NCI-H1092 treated with DMSO at 0.1 percent for 48 hours (cell line): ENCODE measurements at places on chromosomes 13 and 19.

DNA sequence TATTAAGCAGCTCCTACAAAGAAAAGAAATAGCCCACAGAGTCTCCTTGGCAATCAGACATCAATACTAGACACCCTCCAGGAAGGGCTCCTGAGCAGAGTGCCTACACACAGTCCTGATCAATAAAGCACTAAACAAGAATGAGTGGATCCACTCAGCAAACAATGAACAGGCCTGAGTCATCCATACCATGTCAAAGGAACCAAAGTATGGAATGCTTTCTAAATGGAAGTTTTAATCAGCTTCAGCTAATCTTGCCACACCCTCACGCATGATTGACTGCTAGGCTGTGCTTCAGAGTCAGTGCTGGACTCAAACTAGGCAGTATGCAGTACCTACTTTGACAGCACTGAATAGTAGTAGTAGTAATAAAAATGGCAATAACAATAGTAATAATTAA lies 392.7 kb upstream of the HTR2A start:
- no peak for DNase-seq

GRCh38 chr19:46388311-46389095 lies 24.9 kb downstream of the CCDC8 start:
- no peak for DNase-seq

- DNase-seq: no peak
Observed at GRCh38 chr13:99663185-99663825, 162.0 kb downstream of the TM9SF2 start.

DNA sequence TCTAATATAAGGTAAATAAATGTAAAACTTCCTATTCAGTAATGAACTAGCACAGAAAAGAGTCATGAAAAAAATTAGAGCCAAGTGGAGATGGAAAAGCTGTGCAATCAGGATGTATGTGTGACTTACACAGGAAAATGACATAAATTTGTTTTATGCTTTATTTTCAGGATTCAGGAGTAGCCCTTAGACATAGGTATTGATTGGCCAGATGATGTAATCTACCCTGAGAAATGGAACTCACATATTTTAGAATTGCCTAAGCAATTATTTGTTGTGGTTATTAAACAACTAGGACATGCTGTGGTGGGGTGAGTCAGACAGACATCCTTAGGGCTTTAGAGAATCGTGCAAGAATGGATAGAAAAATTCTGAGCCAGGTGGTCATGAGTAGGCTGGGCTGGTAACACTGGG lies 110.6 kb downstream of the PCDH9 start:
- no peak for DNase-seq

DNA sequence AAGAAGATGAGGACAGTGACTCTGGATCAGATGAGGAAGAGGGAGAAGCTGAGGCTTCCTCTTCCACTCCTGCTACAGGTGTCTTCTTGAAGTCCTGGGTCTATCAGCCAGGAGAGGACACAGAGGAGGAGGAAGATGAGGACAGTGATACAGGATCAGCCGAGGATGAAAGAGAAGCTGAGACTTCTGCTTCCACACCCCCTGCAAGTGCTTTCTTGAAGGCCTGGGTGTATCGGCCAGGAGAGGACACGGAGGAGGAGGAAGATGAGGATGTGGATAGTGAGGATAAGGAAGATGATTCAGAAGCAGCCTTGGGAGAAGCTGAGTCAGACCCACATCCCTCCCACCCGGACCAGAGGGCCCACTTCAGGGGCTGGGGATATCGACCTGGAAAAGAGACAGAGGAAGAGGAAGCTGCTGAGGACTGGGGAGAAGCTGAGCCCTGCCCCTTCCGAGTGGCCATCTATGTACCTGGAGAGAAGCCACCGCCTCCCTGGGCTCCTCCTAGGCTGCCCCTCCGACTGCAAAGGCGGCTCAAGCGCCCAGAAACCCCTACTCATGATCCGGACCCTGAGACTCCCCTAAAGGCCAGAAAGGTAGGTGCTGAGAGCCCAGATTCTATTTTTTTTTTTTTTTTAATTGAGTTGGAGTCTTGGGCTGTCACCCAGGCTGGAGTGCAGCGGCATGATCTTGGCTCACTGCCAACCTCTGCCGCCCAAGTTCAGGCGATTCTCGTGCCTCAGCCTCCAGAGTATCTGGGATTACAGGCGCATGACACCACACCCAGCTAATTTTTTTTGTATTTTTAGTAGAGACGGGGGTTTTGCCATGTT lies 2.3 kb downstream of the PPP1R15A start:
- DNase-seq: no peak

DNA sequence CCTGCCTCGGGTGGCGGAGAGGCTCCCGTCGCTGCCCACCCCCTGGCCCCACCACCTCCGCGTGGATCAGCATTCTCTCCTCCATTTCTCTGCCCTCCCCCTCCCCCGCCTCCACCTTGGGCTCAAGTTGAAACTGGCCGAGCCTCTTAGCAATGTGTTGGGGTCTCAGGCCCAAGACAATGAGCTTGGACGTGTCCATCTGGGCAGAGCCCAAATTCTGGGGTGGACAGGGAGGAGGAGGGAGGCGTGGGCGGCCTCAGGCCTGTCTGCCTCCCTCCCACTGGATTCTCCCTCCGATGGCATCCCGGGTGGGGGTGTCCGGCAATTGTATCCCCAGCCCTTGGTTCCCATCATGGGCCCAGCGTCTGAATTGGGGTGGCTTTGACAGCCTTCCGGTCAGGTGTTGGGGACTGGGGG lies 1.2 kb downstream of the CELF5 start:
- DNase-seq: no peak

DNA sequence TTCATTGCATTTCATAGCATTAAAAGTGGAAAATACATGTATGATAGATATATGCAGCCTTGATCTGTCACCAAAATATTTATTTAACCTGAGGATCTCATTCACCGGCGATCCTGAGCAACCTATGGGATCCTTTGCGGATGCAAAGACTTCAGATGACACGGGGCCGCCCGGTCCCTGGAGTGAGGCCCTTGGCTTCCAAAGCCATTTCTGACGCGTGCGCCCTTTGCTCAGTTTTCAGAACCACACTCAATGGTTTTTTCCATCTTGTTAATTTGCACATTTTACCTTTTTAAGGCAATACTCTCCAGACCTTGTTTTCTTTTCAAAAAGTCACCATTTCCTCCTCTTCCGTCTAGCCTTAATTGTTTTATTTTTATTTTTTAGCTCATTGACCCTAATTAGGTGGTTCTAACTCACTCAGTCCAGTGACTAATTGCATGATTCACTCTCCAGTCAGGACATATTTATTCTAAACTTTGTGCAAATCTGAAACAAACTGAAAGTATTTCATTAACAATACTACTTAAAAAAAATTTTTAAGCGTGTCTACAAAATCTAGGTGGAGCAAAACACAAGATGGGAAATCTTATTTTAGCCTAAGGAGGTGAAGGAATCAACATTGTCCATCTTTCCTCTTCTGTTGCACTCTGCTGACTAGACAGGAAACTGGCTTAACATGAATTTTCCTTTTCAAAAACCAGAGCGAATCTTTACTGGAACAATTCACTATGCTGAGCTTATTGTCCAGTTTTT lies 47.9 kb downstream of the COL4A1 start:
- no peak for DNase-seq

DNA sequence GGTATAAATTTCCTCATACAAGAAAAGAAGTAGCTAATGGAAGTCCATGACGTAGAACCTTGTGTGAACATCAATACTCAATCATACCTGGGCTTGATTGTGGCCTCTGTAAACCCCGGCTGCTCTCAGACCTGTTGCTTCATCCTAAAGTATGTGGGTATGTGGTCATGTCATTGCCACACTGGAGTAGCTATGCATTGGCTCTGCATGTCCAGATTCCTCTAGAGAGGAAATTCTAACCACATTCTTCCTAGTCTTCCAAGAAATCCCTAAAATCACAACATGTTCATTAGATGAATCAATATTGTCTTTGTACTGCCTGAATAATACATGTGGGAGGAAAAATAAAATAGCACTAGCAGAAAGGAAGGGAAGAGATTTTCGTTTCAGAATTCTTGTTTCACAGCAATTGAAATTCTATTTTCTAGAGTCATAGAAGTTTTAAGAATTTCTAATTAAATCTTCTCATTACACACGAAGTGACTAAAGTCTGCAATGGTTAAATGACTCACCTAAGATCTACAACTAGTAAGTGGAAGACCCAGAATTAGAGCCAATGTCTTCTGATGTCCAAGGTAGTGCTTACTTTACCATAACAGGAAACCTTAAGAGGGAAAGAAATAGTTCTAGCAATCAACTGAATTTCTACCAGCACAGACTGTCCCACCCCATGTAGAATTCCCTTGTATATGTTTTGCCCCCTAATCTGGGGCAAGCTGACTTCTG lies 28.0 kb downstream of the RXFP2 start:
- DNase-seq: no peak

- DNase-seq: no peak
Observed at GRCh38 chr19:6958791-6959190, 62.4 kb downstream of the MBD3L2B start.

GRCh38 chr19:46992699-46993535 lies 26.7 kb upstream of the NPAS1 start:
- DNase-seq: no peak

DNA sequence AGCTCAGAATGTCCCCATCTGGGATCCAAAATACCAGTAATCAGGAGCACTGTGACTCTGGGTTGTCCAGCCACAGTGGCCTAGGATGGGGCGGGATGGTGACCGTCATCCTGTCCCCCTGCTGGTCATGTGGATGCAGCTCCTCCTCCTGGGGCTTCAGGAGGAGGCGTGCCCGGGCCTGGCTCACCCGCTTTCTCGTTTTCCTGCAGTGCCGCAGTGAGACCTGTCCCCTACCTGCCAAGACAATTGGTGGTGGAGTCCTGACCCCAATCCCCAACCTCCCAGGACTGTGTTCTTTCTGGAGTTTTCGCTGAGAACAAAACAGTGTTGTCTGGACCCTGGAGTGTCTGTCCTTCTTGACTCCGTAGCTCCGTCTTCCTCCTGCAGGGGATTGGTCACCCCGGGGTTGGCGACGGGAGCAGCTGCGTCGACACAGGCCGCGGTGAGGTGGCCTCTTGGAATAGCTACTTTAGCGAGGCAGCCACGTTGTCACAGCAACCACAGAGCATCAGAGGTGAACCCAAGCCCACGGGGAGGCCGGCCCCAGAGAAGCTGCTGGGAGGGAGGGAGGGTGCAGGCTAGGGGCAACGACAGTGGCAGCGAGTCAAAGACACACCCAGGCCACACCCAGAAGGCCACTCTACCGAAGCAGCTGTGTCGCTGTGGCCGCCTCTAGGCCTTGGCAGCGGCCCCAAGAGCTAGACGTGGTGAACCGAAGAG lies 10.2 kb upstream of the EMC10 start:
- DNase-seq: peak; percentile 52

GRCh38 chr13:93736081-93736480 lies 509.5 kb downstream of the GPC6 start:
- DNase-seq: no peak

- no peak for DNase-seq
Observed at GRCh38 chr19:5172859-5173630, 167.6 kb downstream of the PTPRS start.

GRCh38 chr19:50896591-50897190 lies 14.5 kb downstream of the KLK4 start:
- no peak for DNase-seq

DNA sequence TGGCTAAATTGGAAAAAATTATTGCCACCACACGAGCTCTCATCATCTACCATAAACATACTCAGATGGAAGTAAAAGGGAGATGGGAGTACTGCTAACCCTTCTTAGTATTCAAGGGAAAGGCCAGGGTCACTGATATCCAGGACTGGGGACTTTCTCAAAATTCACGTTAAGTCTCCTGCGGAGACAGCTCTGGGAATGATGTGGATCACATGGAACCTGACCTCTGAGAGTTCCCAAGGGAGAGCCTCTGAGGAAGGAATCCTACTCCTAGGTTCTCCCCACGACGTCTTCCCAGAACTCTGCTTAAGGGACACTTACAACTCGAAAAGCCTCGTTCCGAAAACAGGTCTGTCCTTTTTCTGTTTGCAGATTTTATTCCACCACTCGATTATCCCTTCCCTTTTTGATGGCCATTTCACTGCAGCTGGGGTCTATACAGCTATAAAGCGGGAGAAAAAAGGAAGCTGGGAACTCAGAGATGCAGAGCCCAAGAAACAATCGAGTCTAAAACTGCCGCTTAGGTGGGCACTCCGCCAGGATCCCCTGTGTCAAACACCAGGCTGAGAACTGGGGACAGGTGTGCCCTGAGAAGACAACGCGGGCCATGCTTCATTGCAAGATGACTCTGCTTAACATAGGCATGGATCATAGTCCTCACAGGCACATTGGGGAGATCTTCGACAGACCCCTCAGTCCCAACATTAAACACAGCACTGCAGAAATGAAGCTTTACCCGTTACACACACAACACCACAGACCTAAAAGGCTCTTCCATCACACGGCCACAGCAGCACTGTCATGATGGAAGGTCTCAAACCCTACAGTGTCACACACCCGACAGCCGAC lies 823 bp upstream of the ZNF567 start:
- DNase-seq: no peak

DNA sequence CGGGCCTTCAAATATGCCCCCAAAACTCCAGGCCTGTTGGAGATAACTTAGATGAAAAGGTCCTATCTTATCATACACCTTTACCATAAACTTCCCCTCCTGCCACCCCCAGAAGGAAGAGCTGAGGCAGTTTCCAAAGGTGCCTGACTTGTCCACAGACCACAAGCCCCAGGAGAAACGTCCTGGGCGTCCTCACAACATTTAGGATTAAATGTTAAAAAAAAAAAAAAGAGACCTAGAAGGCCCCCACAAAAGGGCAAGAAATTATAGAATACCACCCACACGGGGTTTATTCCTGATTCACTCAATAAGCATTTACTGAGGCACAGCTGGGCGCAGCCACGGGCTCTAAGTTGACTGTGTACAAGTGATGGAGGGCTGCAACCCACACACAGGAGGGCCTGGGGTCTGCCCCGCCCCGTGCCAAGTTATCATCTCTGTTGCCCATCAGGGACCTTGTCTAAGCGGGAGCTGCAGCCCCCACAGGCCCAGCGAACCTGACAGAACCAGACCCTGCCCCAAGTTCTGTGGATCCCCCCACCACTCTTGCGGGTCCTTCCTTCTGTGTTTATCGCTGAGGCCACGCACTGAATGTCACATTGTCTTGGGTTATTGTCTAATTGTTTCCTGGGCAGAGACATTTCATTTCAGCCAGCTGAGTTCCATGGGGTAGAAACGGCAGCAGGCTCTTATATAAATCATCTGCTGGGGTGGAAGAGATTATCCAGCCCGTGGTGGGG lies 83.0 kb upstream of the TM9SF2 start:
- DNase-seq: no peak

GRCh38 chr13:104530741-104531140 lies 1464.5 kb upstream of the SLC10A2 start:
- no peak for DNase-seq

DNA sequence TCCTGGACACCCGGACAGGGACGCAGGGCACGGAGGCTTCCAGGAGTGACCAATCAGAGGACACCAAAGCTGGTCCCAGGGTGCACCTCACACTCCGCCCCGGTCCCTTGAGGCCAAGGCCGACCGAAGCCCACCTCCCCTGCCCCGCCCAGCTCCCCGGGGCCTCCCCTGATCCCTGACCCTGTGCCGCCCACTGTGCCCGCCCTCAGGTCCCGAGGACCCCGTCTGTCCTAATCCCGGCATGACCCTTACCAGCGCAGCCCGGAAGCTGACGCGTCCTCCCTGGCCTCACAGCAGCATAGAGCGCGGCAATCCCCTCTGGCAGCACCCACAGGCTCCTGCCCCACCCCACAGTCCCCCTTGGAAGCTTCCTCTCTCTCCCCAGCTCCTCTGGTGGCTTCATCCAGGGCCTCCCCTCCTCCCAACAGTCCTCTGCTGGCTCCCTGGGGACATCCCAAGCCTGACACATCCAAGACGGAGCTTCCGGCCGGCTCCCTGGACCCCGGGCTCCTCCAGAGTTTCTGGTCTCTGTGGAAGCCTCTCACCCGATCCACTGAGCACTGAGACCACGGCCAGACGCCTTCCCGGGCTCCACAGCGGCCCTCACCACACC lies 7.4 kb upstream of the CDC34 start:
- DNase-seq: peak; percentile 59
